Activated CD8-positive, alpha-beta memory T cell treated with anti-CD3 and anti-CD28 coated beads, Interleukin-2, amount 50 U/mL, for 4 hours (primary cell): ENCODE measurements at places on chromosomes 1 and 21.

DNA sequence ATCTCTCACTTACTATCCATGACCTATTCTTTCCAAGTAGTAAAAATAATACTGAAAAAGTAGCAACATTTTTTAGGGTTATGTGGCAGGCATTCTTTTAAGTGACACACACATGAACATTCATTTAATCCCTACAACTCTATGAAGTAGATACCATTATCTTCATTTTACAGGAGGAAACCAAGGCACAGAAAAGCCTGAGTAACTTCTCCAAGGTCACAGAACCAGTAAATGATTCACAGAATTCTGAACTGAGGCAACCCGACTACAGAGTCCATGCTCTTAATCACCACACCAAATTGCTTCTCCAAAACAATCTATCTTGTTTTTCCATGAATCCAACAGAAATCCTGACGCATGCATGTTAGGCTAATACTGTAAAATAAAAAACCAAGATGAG is 17.5 kb downstream of the FUBP1 start:
- DNase-seq: no peak

DNA sequence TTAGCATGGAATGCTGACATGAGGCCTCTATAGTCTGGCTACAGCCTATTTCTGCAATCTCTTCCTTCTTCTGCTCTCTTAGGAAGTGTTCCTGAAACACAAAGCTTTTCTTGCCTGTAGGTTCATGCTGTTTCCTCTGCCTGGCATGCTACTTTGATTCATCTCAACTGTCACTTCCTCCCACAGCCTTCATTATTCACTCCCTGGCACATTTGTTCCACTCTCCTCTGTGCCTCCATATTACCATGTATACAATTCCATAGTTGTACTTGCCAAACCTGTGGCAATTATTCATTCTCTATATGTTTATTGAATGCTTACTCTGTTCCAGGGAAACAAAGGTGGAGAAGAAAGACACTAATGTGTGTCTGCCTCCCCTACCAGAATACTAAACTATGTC is 210.2 kb downstream of the LRRC7 start:
- DNase-seq: no peak

- DNase-seq: no peak
Measured at GRCh38 chr1:205247130-205247921, 19.6 kb downstream of the TMCC2 start.

DNA sequence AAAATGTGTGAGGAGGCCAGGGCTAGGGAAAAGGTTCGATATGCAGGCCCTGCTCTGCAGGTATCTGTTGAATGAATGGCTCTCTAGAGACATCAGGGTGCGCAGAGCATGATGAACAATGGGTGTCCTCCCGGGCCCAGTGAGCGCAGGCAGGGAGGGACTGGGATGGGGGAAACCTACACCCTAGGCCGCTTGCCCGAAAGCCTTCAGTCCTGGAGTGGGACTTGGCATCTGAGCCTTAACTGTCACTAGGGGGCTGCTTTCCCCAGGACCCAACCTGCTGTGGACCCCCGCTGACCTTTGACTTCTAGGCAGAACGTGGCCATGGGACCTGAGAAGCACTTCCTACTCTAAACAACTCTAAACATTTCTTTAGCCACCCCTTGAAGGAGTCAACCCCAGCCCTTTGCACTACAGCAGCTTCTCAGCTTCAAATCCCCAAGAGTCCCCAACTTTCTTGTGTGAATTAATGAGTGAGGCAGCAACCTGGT is 444 bp upstream of the MAP3K6 start:
- DNase-seq: no peak

GRCh38 chr1:42040159-42040558 is 113.1 kb upstream of the GUCA2B start:
- no peak for DNase-seq

- DNase-seq: no peak
Measured at GRCh38 chr1:210373628-210373877, 44.9 kb downstream of the HHAT start.

GRCh38 chr1:154772606-154773506 is 97.2 kb downstream of the KCNN3 start:
- DNase-seq: peak; percentile 49

GRCh38 chr1:24960071-24960801 is 30.2 kb upstream of the RUNX3 start:
- DNase-seq: no peak

GRCh38 chr1:21607549-21608529 is 61.3 kb downstream of the RAP1GAP start:
- DNase-seq: peak; percentile 21

GRCh38 chr1:178497903-178498478 is 1.2 kb upstream of the CLEC20A start:
- no peak for DNase-seq
